ENCODE measurements at places on chromosomes 2 and 18.

DNA sequence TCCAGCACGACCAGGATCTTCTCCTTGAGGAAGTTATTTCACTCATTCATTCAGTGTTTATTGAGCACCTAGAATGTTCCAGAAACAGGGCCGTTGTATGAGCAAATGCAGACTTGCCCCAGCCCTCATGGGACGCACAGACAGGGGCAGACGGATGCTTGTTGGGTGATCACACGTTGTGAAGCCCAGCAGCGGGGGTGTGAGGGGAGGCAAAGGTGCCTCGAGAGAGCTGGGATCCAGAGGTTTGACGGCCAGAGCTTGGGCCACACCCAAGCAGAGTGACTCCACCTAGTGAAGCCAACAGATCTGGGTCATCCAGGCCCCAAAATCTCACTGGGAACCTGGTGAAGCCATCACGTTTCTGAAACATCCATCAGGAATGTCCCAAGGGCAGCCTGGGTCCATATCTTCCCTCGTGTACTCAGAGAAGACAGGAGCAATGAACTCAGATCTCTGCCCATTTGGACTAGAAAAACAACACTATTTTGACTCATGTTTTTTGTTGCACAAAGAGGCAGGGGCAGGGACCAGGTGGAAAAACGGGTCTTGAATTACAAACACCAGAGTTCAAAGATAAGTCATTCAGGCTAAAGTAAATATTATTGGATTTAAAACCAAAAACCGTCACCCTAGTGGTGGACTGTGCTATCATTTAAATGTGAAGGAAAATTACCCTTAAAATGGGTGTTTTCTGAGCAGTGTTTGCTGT is 54.9 kb upstream of the RBM44 start:
- DNase-seq, result no peak

- DNase-seq, result no peak
These were observed at the start of gene GDF7 for GRCh38 chr2:20666304-20667150. TSS of gene GDF7 (plus strand) at chr2:20667144. CDS start at chr2:20667240, 96 bp downstream.

GRCh38 chr2:73984203-73984921 is at the start of gene TET3:
TSS of gene TET3 (plus strand) at chr2:73984910. CDS start at chr2:73986404, 1,494 bp downstream.
- DNase-seq, result no peak

DNA sequence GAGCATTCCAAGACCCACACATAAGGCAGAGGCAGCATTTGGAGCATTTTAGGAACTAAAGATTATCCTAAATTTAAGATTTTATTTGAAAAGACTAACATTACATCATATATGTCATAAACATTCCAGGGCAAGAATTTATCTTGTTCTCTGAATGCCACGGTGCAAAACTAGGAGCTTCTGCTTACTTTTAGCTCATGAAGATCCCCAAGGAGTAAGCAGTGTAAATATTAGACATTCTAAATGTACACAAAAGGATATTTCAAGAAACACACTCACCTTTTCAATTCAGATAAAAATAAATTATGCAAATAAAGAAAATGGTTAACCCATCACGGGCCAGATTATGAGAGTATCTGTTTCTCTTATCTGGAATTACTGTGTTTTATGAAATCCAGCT is 101.7 kb upstream of the ETAA1 start:
- no peak for DNase-seq

DNA sequence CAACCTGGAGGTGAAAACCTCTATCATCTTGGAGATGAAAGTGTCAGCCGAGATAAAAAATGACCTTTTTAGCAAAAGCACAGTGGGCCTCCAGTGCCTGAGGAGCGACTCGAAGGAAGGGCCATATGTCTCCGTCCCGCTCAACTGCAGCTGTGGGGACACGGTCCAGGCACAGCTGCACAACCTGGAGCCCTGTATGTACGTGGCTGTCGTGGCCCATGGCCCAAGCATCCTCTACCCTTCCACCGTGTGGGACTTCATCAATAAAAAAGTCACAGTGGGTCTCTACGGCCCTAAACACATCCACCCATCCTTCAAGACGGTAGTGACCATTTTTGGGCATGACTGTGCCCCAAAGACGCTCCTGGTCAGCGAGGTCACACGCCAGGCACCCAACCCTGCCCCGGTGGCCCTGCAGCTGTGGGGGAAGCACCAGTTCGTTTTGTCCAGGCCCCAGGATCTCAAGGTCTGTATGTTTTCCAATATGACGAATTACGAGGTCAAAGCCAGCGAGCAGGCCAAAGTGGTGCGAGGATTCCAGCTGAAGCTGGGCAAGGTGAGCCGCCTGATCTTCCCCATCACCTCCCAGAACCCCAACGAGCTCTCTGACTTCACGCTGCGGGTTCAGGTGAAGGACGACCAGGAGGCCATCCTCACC is 90.2 kb downstream of the SH3BP4 start:
- DNase-seq, result no peak

- no peak for DNase-seq
These were observed 592.0 kb downstream of the LRRTM4 start for GRCh38 chr2:76930056-76930744.

DNA sequence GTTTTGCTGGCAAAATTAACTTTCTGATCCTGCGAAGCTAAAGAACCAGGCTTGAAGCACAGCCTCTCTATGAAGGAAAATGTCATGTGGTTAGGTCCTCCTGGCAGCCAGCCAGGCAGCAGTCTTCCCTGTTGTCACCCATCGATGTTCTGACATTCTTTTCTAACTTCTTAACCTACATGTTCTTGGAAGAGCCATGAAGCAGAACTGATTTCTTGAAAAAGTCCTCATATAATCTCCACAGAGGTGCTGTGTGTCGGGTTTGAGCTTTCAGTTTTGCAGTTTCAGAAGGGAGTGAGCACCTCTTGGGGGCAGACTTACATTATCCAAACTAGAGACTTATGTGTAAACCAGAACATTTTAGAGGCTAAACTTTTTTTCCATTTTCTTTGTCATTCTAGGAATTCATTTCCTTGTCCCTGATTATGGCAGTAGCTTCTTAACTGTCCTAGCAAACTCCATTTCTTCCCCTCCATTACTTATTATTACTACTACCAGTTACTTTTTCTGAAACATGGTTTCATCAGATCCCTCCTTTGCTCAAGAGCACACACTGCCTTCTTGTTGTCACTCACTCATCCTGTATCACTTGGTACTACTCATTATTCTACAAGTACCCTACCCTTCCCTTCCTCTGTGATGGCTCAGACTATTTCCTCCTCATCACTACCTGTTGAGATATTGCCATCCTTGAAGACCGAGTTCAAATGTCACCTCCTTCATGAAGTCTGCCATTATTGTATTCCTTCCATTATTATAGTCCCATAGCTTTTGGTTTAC is 31.1 kb downstream of the DOK1 start:
- no peak for DNase-seq

DNA sequence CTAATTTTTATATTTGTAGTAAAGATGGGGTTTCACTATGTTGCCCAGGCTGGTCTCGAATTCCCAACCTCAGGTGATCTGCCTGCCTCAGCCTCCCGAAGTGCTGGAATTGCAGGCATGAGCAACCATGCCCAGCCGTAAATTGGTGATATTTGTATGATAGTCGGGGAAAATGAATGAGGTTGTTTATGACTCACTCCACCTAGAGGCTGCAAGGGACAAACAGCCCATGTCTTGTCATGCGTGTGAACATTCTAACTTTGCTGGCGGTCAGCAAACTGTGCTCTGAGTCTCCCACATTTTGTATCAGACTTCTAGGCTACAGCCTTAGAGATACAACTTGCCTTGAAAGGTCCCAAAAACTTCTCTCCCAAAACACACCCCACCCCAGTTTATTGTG is 133.5 kb upstream of the DTNA start:
- DNase-seq, result no peak

- no peak for DNase-seq
These were observed 263.2 kb downstream of the EN1 start for GRCh38 chr2:118584062-118584749.

DNA sequence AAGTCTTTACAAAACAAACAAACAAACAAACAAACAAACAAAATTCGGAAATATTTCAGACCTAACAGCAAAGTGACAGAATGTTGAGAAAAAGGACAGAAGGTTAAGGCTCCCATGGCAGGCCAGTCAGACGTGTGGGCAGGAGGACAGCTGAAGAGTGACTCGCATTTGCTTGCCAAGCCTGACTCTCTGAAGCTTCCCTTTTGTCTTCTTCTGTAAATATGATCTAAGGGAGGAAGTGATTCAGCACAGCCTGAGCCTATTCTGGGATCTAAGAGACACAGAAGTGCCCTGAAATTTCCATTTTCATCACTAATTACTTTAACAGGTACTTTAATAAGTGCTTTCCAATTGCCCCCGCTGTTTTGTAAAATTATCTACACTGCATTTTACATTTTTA is 134.0 kb upstream of the LYPD1 start:
- peak; percentile 75 for DNase-seq

DNA sequence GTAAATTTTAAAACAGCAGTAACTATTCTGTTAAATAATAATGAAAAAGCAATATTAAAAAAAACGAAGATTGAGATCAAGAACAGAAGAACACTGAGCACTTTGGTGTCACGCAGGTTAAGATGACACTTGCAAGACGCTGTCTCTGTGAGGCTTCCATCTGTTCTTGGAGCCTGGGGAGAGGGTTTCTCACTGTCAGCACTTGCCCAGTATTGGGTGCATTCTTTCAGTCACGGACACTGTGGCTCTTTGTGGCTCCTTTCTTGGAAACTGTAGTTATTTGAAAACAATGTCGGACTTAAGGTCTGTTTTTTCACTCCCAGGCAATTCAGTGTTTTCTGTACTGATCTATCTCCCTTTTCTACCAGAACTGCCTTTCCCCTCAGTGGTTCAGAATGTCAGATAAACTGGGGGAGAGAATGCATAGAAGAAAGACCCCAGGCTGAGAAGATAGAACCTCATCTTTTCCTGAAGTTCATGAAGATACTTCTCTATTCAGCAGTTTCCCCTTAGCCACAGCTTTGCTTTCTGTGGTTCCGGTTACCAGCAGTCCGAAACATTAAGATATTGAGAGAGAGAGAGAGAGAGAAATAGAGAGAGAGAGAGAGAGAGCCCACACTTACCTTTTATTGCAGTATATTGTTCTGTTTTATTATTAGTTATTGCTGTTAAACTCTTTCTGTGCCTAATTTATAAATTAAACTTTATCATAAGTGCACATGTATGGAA is 283.3 kb downstream of the DCDC2C start:
- no peak for DNase-seq

DNA sequence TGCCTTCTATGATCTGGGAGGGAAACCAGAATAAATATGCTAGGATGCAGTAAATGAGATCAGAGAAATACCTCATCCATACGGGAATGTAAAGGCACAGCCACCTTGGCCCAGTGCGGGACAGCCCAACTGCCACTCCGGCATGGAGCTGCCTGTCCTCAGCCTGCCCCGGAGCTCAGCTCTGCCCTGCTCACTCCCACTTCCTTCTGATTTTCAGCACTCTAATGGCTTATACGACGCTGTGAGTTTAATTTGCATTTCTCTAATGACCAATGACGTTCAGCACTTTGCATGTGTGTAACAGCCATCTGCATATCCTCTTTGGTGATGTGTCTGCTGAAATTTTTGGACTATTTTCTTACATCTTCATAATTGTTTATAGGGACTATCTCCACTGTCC is 172.5 kb upstream of the RAB6C start:
- no peak for DNase-seq

GRCh38 chr2:217946051-217946450 is 56.7 kb downstream of the TNS1 start:
- no peak for DNase-seq

- DNase-seq, result no peak
These were observed 113.8 kb upstream of the EPAS1 start for GRCh38 chr2:46183426-46183825.

- no peak for DNase-seq
These were observed 159.5 kb upstream of the NDUFV2 start for GRCh38 chr18:8942909-8943545.

- peak; percentile 37 for DNase-seq
These were observed 125.7 kb upstream of the PXDN start for GRCh38 chr2:1869987-1870386.

GRCh38 chr2:6927186-6927585 is 10.0 kb downstream of the RNF144A start:
- DNase-seq, result no peak

DNA sequence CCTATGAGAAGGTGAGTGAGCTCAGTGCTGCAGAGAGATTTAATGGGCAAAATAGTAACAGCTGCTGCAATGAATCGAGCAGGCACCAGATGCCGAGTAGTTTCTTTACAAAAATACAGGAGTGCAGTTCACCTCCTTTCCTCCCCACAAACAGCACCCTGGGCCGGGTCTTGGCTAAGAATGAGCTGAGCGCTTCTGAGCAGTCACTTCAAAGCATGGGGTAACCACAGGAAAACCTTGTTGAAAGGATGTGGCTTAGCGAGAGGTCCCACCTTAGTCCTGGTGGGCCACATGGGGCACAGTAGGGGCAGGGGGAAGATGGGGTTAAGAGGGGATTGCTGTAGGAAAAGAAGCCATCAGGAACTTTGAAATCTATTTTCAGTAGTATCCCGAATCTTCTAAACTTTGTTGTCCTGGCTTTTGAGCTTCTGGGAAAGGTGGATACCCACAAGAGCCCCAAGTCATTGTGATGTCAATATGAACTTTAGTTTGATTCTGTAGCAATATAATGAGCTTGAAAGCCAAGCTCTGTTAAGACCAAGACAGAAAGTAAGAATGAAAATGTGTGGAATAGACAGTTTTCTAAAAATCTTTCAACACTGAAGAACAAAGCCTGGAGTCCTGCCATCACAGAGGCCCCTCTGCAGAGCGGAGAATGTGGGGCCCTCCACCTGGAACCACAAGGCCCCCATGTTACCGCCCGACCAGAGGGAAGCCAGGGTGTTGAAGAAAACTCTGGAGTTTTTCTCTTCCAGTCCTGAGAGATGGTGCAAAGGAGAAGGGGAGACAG is 101.0 kb upstream of the ZNF236 start:
- DNase-seq, result no peak

- DNase-seq, result no peak
These were observed 59.1 kb upstream of the GALNT13 start for GRCh38 chr2:153812632-153813031.

DNA sequence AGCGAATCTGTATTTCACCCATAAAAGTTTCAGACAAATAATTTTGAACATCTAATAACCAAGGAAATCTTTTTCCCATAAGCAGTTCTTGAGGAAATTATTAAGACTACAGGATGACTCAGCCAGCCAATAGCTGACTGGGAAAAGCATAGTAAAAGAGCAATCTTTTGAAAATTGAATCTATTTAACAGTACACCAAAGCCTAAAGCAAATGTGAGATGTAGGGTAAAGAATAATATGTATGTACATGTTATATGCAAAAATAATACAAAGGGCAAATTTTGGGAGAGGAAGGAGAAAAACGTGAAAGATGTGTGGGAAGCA is 12.6 kb upstream of the KDSR start:
- no peak for DNase-seq
